ENCODE measurements at places on chromosomes 11 and 22.

GRCh38 chr11:112348480-112349029 is 87.9 kb upstream of the PLET1 start:
- no peak for DNase-seq

DNA sequence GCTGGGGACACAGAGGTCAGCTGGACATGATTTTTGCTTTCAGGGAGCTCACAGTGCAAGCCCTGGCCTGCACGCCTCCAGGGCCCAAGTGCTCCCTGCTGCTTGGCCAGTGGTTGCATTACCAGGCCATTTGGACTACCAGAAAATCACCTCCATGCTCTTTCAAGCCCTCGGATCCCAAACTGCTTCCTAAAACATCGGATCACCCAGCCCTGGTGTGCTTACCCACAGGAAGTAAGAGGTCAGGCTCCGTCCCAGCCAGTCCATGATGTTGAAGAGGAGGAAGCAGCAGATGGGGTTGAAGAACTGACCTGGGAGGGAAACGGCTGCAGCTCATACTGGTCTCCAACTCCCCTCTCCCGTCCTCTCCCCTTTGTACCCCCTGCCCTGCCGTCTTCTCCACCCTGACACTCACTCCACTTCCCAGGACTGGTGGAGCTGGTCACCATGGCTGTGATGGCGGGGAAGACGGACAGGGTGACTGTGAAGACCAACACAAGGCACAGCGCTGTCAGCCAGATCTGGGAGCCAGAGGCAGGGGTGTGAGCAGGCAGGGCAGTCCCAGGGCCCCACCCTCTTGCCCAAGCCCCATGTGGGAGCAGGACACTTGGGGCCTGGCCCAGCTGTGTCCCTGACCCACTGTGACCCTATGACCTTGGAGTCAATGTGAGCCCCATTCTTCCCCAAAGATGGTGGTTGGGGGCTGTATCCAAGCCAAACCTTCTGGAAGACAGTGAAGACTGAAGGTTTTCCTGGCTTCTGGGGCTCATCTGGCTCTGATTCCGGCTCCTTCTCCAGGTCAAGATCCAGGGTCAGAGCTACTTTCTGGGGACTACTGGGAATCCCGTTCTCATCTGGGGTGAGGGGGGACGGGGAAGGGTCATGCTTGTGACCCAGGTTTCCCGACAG is 5.6 kb downstream of the SLC29A2 start:
- no peak for DNase-seq

GRCh38 chr11:11752679-11753078 is 89.1 kb upstream of the USP47 start:
- DNase-seq: no peak

GRCh38 chr11:114587398-114587953 is 8.1 kb downstream of the NXPE4 start:
- no peak for DNase-seq

DNA sequence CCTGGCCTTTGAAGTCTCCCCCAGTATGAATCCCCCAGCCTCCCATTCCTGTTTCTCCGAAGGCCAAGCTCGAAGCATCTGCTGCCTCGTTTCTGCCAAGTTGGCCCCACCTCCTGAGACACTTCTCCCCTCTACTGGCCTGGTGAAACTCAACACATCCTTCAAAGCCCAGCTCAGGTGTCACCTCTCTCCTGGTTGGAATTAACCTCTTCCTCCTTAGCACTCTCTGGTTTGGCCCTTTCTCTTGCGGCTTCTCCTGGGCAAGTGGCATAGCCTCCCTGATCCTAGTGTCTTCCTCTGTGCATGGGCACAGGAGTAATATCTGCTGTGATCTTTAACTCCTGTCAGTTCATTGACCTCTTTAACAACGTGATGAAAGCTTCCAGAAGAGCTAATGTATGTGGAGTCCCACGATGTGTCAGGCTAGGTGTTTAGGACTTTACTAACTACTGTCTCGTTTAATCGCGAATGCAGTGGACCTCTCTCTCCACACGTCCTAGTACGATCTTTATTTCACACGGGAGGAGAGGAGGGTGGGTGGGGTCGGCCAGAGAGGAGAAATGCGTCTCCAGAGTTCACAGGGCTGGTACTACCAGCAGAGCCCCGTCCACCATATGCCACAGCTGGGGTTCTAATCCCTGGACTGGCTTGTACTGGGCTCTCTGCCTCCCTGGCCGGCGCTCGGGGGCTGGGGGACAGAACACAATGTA is 826 bp upstream of the PTPRJ start:
- no peak for DNase-seq

- DNase-seq: peak; percentile 14
Observed at GRCh38 chr11:74371269-74372052, 26.8 kb downstream of the PGM2L1 start.

GRCh38 chr22:38782402-38783094 is 11.4 kb downstream of the DNAL4 start:
- DNase-seq: peak; percentile 72

DNA sequence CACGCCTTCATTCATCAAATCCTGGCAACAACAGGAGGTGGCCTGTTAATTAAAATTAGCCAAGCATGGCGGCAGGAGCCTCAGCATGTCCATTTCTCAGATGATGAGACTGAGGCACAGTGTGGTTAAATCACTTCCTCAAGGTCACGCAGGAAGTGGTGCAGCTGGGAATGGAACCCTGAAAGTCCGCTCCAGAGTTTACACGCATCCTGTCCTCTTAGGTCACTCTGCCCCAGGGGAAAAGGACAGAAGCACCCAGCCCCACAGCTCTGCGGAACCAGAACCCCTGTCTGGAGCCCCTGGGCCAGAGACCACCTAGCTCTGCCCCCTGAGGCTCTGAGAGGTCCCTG is 19.6 kb downstream of the RPL3 start:
- DNase-seq: no peak

- DNase-seq: no peak
Observed at GRCh38 chr11:70422692-70423522, 24.6 kb downstream of the CTTN start.

DNA sequence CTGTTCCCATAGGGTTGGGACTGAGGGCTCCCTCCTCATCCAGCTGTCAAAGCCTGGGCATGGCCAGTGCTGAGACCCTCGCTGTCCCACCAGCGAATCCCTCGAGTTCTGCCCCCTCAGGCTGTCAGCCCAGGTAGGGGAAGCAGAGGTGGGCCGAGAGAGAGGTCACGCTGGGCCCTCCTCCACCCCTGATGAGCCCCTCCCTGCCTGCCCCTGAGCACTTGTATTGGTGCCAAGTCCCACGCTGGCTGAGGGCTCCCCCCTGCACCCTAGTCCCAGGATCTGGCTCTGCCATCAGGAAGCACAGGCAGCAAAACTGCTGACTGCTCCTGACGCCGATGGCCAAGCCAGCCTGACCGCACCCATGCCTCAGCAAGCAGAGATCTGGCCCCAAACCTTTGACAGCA is 3.3 kb downstream of the PRR33 start:
- no peak for DNase-seq

- no peak for DNase-seq
Observed at GRCh38 chr22:49609207-49609876, 218.3 kb downstream of the BRD1 start.

- no peak for DNase-seq
Observed at GRCh38 chr22:20413217-20414058, 19.5 kb downstream of the ZNF74 start.

- DNase-seq: no peak
Observed at GRCh38 chr11:114091516-114092397, 32.2 kb downstream of the ZBTB16 start.

DNA sequence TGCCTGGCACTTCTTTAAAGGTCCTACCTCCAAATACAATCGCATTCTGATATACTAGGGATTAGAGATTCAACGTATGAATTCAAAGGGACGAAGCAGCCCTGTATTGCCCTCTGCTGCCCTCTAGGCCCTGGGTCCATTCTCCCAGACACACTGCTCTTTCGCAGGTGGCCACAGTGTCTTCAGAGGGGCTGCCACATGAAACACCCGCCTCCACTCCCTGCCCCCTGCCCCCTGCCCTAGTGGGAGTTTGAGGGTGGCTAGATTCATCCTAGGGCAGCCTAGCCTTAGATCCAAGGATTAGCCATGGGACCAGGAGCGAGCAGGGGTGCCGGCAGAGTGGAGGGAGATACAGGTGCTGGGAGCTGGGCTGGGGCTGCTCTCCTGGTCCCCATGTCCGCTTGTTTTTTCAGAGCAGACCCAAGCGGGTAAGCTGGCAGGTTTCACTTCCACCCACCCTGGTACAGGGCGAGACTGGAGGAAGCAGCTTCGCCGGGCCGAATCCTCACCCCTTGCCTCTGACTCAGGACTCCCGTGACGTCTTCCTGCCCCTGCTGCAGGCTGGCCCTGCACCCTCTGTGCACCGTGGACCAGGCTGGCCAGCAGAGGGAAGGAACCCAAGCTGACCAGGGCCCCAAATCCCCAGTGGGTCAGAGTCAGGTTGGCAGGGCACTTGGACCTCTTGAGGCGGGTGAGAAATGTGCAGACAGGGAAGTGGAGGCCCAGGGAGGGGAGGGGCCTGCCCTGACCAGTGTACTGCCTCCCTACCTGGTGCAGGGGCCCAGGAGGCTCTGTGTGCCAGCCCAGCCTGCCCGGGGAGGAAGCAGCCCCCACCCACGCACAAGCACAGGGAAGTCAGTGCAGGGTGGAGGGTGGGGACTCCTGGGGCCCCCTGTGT is 28.4 kb upstream of the HMOX1 start:
- DNase-seq: no peak

- peak; percentile 75 for DNase-seq
Observed at GRCh38 chr22:21714786-21715185, 20.8 kb downstream of the YPEL1 start.

- DNase-seq: no peak
Observed at GRCh38 chr11:33461369-33462125, 204.4 kb downstream of the HIPK3 start.

GRCh38 chr11:124633355-124633754 is 10.7 kb downstream of the TBRG1 start:
- no peak for DNase-seq

- peak; percentile 88 for DNase-seq
Observed at GRCh38 chr11:57288771-57289579, 35.8 kb downstream of the TNKS1BP1 start.

DNA sequence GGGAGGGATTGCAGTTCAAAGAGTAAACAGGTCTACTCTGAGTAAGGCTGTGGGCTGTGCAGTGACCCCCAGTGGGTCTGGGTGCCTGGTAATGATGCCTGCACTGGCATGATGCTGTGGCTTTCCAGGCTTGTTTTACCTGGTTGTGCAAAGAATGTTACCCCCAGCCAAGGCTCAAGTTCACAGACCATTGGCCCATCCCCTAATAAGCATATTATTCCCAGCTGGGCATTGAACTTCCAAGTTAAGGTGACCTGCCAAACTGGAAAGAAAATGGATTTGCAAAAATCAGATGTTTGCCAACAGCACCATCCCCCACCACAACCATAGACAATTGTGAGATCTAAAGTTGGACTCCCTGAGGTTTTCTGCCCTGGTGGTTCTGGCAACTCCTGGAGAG is 7.9 kb upstream of the EHF start:
- DNase-seq: no peak

GRCh38 chr11:37364246-37364839 is 766.3 kb upstream of the RAG2 start:
- no peak for DNase-seq

DNA sequence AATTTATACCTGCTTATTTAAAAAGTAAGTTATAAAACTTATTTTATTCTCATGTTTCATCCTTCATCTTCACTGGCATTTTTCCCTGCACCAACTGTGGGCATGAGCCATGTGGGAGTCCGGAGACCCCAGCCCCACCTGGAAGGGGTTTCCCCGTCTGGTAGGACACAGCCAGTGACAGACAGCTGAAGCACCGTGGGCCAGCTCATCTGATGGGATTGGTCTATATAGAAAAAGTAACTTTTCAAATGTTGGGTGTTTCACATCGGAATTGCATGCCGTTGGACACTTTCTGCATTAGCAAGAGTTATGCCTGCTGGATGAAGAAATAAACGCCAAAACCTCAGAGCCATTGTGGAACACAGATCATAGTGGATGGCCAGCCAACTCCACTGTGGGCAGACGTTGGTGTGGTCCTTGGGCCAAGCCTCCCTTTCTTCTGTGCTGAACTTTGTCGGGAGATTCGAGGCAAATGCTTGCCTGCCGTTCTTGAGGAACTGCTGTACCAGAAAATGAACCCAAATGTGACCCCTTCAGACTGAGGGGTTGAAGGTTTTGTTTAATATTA is 1329.3 kb downstream of the TBC1D22A start:
- no peak for DNase-seq

DNA sequence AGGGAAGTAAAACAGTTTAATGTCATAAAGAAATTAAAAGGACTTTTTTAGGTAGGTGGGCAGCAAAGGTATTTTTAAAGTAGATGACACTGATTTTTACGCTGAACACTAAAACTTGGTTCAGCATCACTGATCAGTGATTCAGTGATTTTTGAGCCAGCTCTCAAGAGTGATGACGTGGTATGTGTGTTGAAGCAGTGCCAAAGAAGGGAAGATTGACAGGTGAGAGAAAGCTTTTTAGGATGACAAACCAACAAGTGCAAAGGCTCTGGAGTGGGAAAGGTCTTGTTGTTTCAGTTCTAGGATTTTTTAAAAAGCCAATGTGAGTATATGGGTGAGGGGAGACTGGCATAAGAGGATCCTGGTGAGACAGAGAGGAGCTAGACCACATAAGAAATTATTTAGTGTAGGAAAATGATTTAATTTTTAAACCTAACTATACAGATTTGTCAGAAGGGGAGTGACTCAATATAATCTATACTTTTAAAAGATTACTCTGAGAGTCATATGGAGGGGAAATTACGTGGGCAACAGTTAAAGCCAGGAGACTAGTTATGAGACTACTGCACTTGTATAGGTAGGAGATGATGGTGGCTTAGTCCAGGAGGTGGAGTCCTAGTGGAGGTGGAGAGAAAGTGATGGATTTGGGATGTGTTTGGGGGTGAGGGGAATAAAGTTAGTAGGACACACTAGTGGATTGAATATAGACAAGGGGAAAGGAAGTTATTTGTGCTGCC is 17.6 kb upstream of the CALCB start:
- no peak for DNase-seq

Measured in fibroblast of skin of right biceps (primary cell).